ENCODE measurements at places on chromosomes 12 and 14.

- peak; percentile 42 for DNase-seq
These were observed 181.9 kb downstream of the PRKCH start for GRCh38 chr14:61503167-61503801.

- no peak for DNase-seq
These were observed 23.9 kb downstream of the NID2 start for GRCh38 chr14:52044791-52045522.

- no peak for DNase-seq
These were observed 52.0 kb downstream of the RNF34 start for GRCh38 chr12:121451961-121452339.

DNA sequence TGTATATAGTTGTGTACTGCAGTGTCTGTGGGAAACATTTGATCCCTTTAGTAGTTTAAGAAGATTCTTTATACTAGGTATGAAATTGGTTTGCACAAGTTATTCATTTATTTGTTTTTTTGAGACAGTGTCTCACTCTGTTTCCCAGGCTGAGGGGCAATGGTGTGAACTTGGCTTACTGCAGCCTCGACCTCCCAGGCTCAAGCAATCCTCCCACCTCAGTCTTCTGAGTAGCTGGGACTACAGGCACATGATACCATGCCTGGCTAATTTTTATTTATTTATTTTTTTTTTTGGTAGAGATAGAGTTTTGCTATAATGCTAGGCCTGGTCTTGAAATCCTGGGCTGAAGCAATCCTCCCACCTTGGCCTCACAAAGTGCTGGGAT, 209.4 kb downstream of the RASSF9 start:
- no peak for DNase-seq

- no peak for DNase-seq
These were observed 421.2 kb downstream of the CCDC91 start for GRCh38 chr12:28611449-28611848.

DNA sequence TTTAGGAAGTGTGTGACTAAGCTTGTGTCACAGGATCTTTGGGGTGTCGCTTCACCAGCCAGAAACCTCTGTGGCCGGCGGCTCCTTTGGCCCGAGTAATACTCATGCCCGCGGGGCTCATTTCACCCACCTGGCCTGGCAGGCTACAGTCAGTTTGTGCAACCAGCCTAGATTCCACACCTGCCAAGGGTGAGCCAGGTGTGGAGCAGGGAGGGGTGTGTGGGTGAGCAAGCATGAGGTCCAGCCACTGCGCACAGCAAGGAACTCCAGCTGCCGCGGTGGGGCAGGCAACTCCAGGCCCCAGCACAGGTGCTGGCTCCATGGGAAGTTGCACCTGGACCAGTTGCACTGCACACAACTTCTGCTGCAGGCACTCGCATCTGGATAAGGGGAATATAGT, 462.3 kb upstream of the LRFN5 start:
- DNase-seq: no peak

- DNase-seq: no peak
These were observed 476.3 kb downstream of the LRIG3 start for GRCh38 chr12:58443981-58444371.

DNA sequence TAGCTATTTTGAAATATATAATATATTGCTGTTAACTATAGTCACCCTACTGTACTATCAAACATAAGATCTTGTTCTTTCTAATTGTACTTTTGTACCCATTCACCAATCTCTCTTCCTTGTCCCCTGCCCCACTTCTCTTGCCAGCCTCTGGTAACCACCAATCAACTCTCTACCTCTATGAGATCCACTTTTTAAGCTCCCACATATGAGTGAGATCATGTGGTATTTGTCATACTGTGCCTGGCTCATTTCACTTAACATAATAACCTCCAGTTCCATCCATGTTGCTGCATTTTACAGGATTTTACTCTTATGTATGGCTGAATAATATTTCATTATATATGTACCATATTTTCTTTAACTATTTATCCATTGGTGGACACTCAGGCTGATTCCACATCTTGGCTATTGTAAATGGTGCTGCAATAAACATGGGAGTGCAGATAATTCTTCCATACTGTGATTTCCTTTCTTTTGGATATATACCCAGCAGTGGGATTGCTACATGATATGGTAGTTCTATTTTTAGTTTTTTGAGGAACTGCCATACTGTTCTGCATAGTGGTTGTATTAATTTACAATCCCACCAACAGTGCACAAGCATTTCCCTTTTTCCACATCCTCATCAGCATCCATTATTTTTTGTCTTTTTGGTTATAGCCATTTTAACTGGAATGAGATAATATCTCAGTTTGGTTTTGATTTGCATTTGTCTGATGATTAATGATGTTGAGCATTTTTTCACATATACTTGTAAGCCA, 33.5 kb upstream of the SPIC start:
- DNase-seq: no peak

DNA sequence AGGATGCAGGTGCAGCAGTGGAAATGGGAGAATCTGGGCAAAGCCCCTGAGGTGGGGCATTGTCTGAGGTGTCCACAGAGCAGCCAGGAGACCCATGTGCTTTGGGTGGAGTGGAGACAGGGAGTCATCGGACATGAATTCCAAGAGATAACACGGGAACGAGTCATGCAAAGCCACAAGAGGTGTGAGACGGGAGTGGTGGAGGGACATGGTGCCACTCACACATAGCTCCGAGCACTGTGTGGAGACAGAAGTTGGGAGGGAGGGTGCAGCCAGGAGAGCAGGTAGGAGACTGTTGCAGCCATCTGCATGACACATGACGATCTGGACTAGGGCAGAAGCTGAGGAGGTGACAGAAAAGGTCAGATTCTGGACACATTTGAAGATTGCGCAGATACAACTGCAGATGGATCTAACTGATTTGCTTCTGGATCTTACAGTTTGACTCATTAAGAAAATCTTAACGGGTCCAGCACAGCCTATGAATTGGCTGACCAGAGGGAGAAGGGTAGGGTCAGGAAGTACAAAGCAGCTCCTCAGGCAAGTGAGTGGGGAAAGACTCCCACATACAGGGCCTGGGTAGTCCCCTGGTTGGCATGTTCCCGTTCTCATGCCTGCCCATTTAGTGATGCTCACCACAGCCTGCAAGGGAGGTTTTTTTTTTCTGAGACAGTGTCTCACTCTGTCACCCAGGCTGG, 379.8 kb downstream of the FUT8 start:
- no peak for DNase-seq

- no peak for DNase-seq
These were observed 3.2 kb downstream of the AJUBA start for GRCh38 chr14:22978981-22979671.

- DNase-seq: no peak
These were observed 130.3 kb upstream of the EGLN3 start for GRCh38 chr14:34081101-34081575.

DNA sequence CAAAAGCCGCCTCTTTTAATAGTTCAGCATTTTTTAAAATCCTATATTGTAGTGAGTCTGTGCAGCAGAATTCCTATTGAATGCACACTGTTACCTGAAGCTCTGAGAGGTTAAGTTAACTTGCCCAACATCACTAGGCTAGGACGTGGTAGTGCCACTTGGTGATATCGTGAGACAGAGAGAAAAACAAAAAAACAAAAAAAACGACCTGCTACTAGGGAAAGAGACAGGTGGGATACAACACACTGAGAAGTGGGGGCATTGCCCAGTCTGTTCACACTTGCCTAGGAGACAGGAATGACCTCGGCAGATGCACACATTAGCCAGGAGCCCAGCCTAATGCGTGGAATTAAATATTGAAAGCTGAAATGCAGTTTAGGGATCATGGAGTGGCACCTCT, 129.7 kb upstream of the CCND2 start:
- DNase-seq: no peak

- no peak for DNase-seq
These were observed 216.1 kb downstream of the BMP4 start for GRCh38 chr14:53740570-53740969.

DNA sequence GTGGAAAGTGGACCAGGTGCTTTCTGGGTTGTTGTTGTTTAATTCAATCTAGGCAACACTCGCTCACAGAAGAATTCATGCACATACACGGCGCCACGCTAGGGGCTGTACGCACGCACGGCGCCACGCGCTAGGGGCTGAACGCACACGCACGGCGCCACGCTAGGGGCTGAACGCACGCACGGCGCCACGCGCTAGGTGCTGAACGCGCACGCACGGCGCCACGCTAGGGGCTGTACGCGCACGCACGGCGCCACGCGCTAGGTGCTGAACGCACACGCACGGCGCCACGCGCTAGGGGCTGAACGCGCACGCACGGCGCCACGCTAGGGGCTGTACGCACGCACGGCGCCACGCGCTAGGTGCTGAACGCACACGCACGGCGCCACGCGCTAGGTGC, 54.3 kb downstream of the NINJ2 start:
- no peak for DNase-seq

GRCh38 chr14:75499084-75499875, 23.0 kb upstream of the BATF start:
- no peak for DNase-seq

DNA sequence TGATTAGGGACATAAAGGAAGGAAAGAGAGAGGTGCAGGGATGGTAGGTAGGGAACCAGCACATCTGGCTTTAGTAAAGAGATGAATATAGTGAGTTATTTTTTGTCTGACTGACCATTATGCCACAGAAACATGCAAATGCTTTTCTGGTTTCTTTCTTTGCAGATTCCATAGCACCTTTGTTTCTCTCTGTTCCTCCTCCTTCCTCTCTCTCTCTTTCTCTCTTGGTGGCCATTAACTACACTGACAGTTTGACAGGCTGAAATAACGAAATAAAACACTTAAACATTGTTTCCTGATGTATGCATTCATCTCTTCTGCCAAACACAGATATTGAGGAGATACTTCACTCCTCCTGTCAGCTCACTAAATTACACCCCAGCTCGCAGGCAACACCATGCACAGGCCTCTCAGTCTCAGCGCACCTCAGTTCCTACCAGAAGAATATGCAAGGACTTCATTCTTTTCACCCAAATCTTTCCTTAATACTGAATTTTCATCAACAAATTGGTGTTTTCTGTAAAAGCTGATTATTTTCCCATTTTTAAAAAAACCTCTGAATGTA, 406.9 kb upstream of the SOX5 start:
- no peak for DNase-seq
